ENCODE measurements at places on chromosomes 4 and X.

GRCh38 chrX:150421816-150422215 is 58.7 kb downstream of the MAMLD1 start:
- DNase-seq, result peak; percentile 46

DNA sequence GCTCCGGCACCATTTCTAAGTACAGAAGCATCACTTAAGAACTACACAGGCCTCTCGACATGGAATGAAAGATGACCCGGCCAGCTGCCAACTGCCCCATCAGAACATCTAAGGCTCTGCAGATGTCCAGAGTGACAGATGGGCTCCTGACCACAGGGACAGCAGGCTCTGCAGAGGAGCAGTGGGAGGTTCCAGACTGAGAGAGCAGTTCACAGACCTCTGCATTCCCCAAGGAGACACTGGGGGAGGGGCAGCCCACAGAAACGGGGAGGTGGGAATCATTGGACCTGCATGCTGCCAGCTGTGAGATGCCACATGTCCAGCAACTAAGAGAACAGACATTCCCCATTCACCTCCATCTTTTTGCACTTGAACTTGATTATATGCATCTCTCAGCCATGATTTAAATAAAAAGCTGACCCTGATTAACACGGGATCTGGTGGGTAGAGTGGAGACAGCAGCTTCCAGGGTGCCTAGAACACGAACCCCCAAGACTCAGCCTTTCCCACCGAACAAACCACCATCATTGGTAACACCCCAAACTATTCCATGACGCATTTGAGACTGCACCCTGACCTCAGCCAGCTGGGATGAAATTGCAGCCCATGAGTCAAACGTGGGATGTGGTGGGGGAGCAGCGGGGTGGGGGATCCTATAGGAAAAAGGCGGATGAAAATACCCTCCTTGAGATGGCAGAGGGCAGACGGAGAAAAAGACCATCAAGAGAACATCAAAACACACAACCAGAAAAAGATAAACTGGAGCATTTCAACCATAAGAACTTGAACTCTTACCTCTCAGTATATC is 47.2 kb downstream of the AFAP1 start:
- peak; percentile 97 for DNase-seq

DNA sequence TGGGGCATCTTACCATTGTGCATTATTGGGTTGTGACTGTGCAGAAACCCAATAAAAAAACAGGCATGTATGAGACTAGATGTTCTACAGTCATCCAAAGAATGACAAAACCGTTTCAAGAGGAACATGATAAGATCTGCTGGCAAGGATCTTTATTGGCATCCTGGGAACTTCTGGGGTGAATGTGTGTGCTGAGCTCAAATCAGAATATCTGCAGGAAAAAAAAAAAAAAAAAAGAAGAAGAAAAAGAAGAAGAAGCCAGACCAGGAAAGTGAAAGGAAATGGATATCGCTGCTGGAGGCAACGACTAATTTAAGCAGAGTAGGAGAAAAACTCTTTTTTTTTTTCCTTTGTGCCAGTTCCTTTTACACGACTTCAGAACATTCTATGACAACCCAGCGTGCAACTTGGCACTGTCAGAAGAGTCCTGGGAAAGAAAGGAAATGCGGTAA is 484.2 kb upstream of the BOD1L1 start:
- peak; percentile 50 for DNase-seq

- peak; percentile 21 for DNase-seq
These were observed 105.6 kb downstream of the C4orf51 start for GRCh38 chr4:145785391-145786008.

GRCh38 chrX:44432641-44433040 is 89.2 kb upstream of the EFHC2 start:
- DNase-seq, result no peak

DNA sequence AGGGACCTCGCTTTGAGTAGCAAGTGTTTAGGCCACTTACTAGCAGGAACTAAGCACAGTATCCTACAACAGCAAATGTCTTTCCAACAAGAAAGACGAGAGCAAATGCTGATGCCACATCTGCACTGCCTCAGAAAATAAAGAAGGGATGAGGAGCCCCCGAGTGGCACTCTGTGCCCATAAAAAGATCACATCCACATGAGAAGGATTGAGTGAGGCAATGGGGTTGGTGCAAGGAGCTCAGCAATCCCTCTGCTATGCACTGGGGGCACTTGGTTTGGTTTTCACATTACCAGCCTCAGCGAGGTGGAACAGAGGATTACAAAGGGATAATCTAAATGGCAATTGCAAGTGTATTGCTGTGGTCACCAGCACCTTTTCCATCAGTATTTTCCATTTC is 252.8 kb upstream of the SLC7A11 start:
- peak; percentile 4 for DNase-seq

GRCh38 chr4:174352061-174352819 is 68.5 kb downstream of the CEP44 start:
- DNase-seq, result no peak

- no peak for DNase-seq
These were observed 182.4 kb downstream of the COX18 start for GRCh38 chr4:72887152-72887551.

- DNase-seq, result no peak
These were observed 1.5 kb downstream of the BMP3 start for GRCh38 chr4:81031796-81032551.

GRCh38 chrX:39972340-39972739 is 125.4 kb downstream of the BCOR start:
- DNase-seq, result peak; percentile 22

DNA sequence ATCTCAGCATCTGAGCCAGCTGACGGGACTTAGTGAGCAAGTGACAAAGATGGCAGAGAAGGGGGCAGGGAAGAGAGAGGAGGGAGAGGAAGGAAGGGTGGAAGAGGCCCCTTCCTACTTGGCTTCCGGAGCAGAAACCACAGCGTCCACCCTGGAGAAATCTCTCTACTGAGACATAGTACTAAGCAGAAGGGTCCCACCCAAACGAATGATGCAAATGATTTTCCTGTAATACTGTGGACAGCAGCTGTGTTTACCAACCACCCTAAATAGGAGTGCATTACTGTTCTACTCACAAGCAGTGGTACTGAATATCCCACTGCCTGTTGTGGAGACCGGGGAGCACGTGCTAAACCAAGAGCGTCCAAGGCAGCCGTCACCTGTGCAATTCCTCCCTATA is 29.4 kb downstream of the DTHD1 start:
- no peak for DNase-seq

DNA sequence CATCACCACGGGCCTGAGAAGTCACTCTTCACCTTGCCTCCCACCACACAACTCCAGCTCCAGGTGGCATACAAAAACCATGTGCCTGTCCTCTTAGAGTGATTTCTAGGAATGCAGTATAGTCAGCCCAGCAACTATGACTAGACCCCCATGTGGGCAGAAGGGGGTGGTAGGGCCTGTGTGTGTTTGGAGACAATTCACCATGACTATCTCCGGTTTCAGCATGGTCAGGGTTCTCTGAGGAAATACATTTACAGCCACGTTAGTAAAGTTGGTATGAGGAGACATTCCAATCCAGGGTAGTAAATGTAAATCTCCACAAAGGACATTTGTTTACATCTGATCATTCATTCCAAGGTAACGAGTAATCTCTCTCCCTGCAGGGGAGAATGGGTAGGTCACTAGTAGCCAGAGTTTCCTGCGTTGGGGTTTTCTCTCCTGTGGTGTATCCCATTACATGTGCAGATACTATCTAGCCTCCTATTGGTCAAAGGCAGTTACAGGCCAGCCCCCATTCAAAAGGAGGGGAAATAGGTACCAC is 4.2 kb upstream of the MTMR1 start:
- DNase-seq, result peak; percentile 93

- DNase-seq, result no peak
These were observed 318.1 kb upstream of the CASK start for GRCh38 chrX:42241421-42241820.

DNA sequence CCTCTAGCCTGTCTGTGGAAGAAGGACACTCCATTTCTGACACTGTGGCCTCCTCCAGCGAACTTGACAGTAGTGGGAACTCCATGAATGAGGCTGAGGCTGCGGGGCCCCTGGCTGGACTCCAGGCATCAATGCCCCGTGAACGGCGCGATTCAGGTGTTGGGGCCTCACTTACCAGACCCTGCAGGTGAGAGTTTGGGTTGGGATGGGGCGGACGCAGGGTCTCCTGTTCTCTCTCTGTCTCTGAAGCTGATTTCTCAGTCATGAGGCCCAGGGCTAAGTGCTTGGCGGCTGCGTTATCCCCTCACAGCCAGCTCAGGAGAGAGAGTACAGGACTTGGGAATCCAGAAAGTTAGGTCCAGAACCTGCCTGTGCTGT is 71.0 kb downstream of the STARD8 start:
- no peak for DNase-seq

DNA sequence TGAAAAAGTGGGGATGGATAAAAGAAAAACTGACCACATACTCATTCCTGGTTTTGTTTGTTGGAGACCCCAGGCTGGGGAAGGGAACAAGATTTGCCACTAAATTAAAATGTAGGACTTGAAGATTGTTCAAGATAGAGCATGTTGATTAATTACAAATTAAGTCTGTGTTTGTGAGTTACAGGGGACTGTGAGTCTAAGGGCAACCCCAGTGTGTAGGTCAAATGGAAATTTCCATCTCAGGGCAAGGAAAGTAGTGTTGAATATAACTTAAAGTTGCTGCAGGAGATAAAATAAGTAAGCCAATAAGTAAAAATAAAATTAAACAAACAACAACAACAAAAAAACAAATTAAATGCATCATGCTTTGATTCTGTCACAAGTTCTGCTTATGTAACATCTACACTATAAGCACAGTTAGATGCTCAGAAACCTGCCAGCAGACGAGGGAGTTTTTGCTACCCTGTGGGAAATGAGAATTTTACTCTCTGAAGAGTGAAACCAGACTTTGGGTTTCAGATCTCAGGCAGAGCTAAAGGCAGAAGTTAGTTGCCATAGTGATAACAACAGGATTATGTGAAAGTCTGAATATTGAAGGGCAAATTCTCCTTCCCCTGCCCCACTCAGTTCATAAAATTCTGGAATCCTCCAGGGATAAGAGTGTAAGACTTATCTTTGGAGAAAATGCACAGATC is 352.3 kb downstream of the GRXCR1 start:
- DNase-seq, result no peak

DNA sequence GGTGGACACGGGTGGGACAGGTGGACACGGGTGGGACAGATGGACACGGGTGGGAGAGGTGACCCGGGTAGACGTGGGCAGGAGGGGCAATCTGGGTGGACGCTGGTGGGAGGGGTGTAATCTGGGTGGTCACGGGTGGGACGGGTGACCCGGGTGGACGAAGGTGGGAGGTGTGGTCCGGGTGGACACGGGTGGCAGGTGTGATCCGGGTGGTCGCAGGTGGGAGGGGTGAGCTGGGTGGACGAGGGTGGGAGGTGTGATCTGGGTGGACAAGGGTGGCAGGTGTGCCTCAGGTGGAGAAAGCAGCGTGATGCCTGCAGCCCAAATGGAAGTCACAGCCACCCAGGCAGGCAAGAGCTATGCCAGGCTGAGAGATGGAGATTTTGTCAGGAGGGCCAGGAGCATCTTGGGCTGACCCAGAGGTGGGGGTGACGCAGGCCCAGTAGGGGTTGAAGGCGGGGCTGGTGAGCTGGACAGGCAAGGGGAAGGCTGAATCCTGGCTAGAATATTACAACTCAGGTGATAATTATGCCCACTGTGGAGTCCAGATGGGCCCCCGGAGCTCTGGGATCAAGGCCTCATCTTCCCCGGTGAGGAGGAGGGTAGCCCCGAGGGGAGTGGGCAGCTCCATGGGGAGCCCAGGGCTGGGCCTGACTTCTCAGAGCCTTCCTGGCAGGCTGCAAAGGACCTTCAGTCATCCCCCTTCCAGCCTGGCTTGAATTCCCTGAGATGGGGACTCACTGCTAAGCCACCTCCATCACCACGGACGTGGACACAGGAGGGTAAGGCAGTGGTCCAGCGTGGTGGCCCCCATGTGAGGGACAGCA is 100.0 kb downstream of the ADRA2C start:
- no peak for DNase-seq

DNA sequence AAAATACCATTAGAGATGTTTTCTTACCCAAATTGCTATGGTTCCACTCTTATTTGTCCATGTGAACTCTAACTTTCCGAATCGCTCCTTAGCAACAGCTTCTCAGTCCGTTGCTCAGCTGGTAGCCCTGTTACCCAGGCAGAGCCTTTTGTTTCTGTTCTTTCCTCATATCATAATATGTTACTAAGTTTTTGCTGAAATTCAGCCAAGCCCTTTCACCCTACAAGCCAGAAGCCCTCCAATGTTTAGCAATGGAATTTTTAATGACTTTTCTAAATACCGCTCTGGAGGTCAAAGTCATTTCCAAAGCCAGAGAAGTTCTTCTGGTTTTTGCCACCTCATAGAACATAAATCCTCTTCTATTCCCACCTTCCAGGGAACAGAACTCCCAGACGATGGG is 1029.5 kb downstream of the C4orf33 start:
- DNase-seq, result peak; percentile 53

DNA sequence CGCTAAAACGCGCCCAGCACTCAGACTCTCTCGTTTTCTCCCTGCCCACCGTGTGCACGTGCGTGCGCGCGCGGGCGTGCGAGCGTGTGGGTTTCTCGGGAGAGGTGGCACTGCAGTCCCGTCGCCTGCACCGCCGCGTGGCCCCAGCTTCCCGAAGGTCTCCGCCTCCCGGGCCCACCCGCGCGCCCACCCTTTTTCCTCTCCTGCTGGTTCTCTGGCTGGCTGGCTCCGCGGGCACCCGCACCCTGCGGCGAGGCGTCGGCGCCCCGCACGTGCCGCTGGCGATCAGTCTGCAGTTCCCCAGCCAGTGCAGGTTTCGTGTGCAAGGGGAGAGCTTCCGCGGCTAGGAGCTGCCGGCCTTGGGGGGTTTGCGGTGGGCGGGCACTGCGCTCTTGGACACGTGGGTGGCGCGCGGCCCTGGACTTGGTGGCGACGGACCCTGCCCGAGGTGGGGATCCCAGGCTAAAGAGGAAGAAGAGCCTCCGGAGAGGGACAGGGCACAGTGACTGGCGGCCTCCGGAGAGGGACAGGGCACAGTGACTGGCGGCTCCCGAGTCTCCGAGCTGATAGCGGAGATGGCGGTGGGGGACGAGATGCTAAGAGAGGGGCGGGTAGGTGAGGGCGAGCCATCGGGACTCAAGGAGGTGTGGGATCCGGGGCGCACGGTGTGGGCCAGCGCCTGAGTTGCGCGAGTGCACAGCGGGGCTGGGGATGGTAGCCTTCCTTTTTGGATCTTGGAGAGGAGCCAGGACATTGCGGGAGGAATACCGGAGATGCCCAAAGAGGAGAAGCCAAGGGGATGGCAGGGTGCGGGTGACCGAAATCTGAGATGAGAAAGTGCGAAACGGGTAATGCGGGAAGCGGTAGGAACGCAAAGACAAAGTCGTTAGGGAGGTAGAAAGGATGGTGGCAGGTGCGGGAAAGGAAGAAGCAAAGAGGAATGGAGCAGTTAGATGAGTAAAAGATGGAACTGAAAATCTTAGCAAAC is at the start of gene FAM184B:
Gene FAM184B (minus strand): TSS at position 322 of the 988 bp plus-strand sequence. CDS start 322 bp downstream, outside the sequence.
- peak; percentile 11 for DNase-seq

GRCh38 chr4:184231573-184231972 is 13.9 kb upstream of the ENPP6 start:
- DNase-seq, result no peak

GRCh38 chr4:40492691-40493090 is 137.0 kb downstream of the RBM47 start:
- no peak for DNase-seq

GRCh38 chrX:104488811-104489210 is 77.2 kb upstream of the IL1RAPL2 start:
- no peak for DNase-seq

- DNase-seq, result peak; percentile 68
These were observed at the start of gene TBC1D9 for GRCh38 chr4:140756319-140757231. TBC1D9 (minus strand) TSS chr4:140756385; CDS start chr4:140756045, 340 bp downstream.

- no peak for DNase-seq
These were observed 25.4 kb downstream of the RBPJ start for GRCh38 chr4:26346203-26346620.

- DNase-seq, result no peak
These were observed 1011.1 kb upstream of the HS3ST1 start for GRCh38 chr4:12439633-12440305.

- peak; percentile 41 for DNase-seq
These were observed 140.3 kb downstream of the PJA1 start for GRCh38 chrX:69024931-69025330.
